Activated CD4-positive, alpha-beta T cell treated with anti-CD3 and anti-CD28 coated beads for 48 hours (primary cell): ENCODE measurements at places on chromosomes 3 and 15.

DNA sequence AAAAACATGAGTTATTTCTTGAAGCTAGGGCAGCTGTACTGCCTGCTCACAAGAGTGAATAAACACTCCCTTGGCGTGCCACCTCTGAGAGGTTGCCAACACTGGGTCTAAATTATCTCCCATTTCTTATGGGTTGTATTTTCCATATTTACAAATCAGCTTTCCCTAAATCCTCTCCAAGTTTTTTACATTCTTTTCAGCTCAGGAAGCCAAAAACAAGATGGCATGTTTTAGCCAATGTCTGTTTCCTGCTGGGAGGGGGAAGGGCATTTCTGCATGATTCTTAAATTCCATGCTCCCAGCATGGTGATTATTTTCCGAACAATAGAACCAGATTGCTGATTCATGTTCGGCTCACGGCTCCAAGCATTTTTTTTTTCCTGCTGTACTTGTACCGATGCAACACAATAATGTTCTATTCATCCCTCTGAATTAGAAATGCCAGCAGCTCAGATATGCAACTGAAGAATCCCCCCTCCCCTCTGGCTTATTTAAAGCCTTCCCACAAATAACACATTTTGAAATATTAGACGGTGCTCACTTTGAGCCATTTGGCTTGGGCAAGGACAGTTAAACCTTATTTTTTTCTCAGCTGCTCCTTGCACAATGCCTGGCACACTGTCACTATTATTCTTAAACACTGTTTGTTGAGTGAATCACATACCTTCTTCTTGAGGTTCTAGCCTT lies 252.5 kb downstream of the THRB start:
- no peak for DNase-seq

GRCh38 chr3:108106031-108106430 lies 15.2 kb upstream of the CD47 start:
- DNase-seq, result no peak

DNA sequence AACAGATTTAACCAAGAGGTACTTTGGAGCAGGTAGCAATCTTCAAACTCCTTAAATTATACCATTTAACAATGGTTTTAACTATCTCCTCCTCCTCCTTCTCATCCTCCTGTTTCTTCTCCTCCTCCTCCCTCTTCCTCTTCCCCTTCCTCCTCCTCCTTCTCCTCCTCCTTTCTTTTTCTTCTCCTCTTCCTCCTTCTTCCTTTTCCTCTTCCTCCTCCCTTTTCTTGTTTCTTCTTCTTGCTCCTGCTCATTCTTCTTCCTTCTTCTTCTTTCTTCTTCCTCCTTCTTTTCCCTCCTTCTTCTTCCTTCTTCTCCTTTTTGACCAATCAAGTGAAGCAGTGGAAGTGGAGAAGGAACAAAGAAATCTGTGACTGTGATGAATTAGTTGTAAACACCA lies 14.1 kb downstream of the PATL2 start:
- DNase-seq, result no peak

- no peak for DNase-seq
Observed at GRCh38 chr3:46852334-46852720, 10.9 kb downstream of the MYL3 start.

- DNase-seq, result no peak
Observed at GRCh38 chr15:67792250-67792942, 32.9 kb upstream of the SKOR1 start.

DNA sequence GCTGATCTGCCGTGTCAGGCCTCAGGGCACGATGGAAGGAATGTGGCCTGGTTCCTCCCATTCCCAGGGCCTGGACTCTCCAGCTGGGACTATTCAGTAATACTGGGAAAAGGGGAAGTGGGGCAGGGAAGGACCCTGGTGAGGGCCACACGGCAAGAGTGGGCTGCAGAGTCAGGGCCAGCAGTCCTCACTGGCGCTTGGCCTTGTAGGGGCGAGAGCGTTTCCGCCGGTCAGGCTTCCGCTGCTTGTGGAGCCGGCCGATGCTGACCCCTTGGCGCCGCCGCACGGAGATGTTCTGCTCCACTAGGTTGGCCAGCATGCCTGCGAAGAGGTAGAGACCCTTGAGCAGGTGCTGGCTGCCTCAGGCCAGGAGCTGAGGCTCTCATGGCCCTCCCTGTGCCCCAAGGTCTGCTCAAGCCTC lies 42.8 kb downstream of the SEMA3G start:
- DNase-seq, result no peak

DNA sequence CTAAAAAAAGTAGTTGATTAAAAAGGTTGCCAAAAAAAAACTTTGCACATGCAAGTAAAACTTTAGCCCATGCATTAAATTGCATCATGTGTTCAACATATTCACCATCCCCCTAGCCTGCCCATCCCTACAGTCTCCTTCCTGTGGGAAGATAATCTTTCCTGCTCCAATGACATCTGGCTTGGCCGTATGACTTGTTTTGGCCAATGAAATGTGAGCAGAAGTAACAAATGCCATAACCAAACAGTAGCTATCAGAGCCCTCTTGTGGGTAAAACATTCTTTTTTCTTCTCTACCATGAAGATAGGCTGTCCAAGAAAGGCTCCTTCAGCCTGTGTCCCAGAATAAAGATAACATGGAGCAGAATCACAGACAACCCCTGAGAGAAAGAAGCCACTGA lies 15.3 kb downstream of the ERC2 start:
- DNase-seq, result no peak
